Cardiac muscle cell (in vitro differentiated cells and primary cell): ENCODE measurements at places on chromosomes 1 and 21. TPM values are rescaled to one million over a fixed set of nuclear protein-coding genes. Genes with fewer than 3 reads are reported as not detected.

- DNase-seq: peak; percentile 15
- no peak overlapping the region for H3K4me3 ChIP-seq
- peaks cover 62% of the 10 kb centered on the region for H3K27me3 ChIP-seq
- no peaks in the 10 kb centered on the region for H3K36me3 ChIP-seq
- no peak overlapping the region for H3K27ac ChIP-seq
Observed at GRCh38 chr21:33109574-33110339, 39.8 kb downstream of the OLIG1 start.

DNA sequence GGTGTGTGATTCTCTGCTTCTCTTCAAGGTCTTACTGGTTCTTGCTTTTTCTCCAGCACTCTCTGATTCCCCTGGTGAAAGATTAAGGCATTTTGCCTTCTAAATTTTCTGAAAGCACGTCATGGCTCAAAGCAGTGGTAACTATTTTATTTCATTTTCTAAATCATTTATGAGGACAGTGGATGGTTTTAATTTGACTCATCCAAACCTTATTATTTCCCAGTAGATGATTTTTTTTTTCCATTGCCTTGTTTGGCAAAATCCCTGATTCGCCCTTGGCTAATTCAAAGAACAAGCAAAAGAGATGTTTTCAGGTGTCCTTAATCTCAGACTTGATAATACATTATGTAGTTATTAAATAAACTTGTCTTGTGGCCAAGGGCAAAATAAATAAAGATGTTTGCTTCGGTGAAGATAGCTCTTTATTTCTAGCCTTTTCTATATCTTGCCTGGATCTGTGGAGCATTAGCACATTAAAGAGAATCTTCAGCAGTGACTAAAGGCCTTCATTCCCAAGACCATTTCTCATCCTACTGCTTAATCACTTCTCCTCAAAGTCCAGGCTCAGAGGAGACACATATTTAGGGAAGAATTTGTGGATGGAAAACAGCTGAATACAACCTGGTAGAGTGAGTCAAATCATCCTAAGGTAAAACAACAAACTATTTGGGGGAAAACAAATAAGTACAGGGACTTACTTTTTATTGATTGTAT is 359.8 kb downstream of the DUSP10 start:
- H3K27me3 ChIP-seq: no peaks in the 10 kb centered on the region
- no peak for DNase-seq
- H3K27ac ChIP-seq: no peak overlapping the region
- no peak overlapping the region for H3K4me3 ChIP-seq
- no peaks in the 10 kb centered on the region for H3K36me3 ChIP-seq

- H3K27ac ChIP-seq: no peak overlapping the region
- no peaks in the 10 kb centered on the region for H3K4me1 ChIP-seq
- H3K36me3 ChIP-seq: no peaks in the 10 kb centered on the region
- no peak overlapping the region for H3K4me3 ChIP-seq
Observed at GRCh38 chr1:80305466-80305865, 1298.9 kb upstream of the ADGRL4 start.

The NPR1 gene
- 1.1 and 1.4 TPM in 2 replicates for total RNA-seq

GRCh38 chr1:204296431-204296988 is 63.2 kb downstream of the PLEKHA6 start:
- peak; percentile 87 for DNase-seq
- H3K4me1 ChIP-seq: peaks cover 45% of the 10 kb centered on the region
- H3K27me3 ChIP-seq: no peaks in the 10 kb centered on the region
- peak overlapping the region; percentile 86 for H3K27ac ChIP-seq

DNA sequence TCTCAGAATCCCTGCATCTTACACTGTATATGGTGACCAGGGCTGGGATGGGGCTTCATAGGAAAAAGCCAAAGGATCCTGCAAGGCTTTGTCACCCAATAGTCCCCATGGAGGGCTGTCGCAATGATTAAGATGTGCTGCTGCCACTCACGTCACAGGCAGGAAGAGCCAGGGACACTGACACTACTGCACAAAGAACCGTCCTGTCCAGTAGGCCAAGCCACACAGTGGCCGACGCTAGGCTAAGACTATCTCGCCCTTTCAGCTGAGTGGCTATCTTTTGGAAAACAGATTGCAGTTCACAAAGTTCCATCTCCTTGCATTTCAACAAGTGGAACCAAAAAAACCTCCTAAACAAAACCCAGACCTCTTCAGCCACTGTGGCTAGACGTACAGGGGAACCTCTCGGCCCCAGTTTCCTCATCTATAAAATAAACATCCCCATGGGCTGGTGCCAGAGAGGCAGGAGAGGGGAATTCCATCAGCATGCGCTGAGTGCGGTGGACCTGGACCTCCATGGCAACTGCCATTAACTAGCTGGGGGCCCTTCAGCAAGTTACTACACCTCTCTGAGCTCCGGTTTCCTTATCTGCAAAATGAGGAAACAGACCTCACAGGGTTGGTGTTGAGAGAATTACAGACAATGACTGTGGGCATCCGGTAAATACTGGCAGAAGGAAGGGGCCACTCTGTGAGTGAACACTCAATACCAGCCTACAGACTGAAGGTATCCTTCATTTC is 8.7 kb downstream of the CAPZB start:
- no peak overlapping the region for H3K27ac ChIP-seq
- no peak for DNase-seq
- H3K36me3 ChIP-seq: no peaks in the 10 kb centered on the region
- H3K4me3 ChIP-seq: no peak overlapping the region
- H3K27me3 ChIP-seq: no peaks in the 10 kb centered on the region

- H3K27me3 ChIP-seq: no peaks in the 10 kb centered on the region
- H3K27ac ChIP-seq: no peak overlapping the region
- no peaks in the 10 kb centered on the region for H3K4me1 ChIP-seq
- no peak overlapping the region for H3K4me3 ChIP-seq
- H3K36me3 ChIP-seq: no peaks in the 10 kb centered on the region
- DNase-seq: no peak
Observed at GRCh38 chr1:160588468-160588867, 9.2 kb upstream of the CD84 start.

The EFCAB14 gene
- total RNA-seq: 33.1 and 33.6 TPM in 2 replicates

The IFNGR2 gene
- 36.8 and 47.2 TPM in 2 replicates for total RNA-seq

- H3K4me1 ChIP-seq: no peaks in the 10 kb centered on the region
- peak; percentile 21 for DNase-seq
- H3K4me3 ChIP-seq: no peak overlapping the region
- H3K36me3 ChIP-seq: no peaks in the 10 kb centered on the region
Observed at GRCh38 chr21:33157303-33157702, 72.4 kb upstream of the IFNAR2 start.

DNA sequence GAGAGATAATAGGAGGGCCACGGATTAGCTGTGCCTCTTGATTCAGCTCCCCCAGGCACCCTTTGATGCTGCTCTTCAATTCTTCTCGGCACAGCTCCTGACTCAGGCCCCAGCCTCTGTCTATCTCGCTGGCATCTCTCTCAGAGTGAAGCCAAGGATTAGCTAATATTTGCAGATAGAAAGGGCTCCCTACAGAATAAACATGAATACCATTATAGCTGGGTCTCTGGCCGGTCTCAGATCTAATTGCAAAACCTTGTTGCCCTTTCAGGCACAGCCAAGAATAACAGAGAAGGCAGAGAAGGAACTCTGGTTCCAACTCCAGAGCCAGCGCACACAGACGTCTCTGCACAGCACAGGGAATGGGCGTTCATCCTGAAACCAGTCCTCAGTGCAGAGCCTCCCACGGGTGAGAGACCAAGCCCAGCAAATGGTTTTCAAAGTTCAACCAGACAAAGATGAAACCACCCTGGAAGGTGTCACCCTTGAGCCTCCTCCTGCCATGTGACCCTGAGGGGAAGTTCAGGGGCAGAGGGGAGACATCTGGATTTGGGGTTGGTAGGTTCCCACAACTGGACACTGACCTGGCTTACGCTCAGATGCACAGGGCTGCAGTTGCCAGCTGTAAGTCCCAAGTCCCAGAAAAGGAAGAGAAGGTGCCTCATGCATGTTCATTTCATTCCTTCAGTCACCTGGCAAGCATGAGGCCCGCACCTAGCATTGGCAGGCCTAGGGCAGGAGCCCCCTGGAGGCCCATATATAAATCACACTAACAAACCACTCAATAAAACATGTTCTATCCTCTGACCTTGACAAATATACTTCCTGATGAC is 394.0 kb downstream of the NPHP4 start:
- H3K27ac ChIP-seq: no peak overlapping the region
- H3K27me3 ChIP-seq: no peaks in the 10 kb centered on the region
- H3K4me1 ChIP-seq: peaks cover 5% of the 10 kb centered on the region
- no peak for DNase-seq
- no peaks in the 10 kb centered on the region for H3K36me3 ChIP-seq
- H3K4me3 ChIP-seq: no peak overlapping the region

The ANXA9 gene
- 0.21 and 1.7 TPM in 2 replicates for total RNA-seq

DNA sequence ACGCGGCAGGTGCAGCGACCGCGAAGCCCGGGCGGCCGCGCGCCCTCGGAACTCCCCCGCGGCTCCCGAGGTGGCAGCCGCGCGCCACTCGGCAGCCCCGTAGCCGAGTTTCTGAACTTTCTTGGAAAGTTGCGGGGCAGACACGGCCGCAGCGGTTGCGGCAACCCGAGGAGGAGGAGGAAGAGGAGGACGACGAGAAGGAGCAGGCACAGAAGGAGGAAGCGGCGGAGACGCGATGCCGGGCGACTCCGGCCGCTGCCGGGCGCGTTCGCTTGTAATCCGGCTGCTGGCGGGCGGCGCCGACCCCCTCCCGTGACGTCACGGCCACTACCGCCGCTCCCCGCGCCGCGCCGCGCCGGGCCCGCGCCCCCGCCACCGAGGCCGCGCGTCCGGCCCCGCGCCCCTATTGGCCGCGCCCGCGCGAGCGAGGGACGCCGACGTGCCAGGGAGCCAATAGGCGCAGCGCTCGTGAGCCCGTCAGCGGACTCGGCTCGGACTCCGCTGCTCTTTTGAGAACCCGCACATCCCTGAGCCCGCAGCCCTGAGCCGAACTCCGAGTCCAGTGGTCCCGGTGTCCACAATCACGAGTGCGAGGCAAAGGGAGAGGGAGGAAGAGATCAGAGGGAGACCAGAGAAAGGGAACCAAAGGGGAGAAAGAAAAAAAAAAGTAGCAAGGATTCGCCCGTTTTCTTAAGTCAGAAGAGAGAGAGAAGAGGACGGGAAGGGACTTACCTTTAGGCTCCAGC is 736 bp upstream of the BARHL2 start:
- no peaks in the 10 kb centered on the region for H3K36me3 ChIP-seq
- H3K4me3 ChIP-seq: peak overlapping the region; percentile 30
- H3K27ac ChIP-seq: no peak overlapping the region
- peaks cover 100% of the 10 kb centered on the region for H3K27me3 ChIP-seq
- H3K4me1 ChIP-seq: peaks cover 6% of the 10 kb centered on the region
